Kidney epithelial cell (primary cell): ENCODE measurements at places on chromosomes 16 and 17. TPM values are rescaled to one million over a fixed set of nuclear protein-coding genes. Genes with fewer than 3 reads are reported as not detected.

The PPM1E gene
- total RNA-seq = 2.4 and 2.7 TPM in 2 replicates

The ELP5 gene
- 20.8 and 29.0 TPM in 2 replicates for total RNA-seq

The OTOA gene
- 0.07 and 0.17 TPM in 2 replicates for total RNA-seq

The ZNF267 gene
- 16.5 and 32.3 TPM in 2 replicates for total RNA-seq

The KRTAP1-5 gene
- total RNA-seq = not detected in 2 replicates

The CCL4L2 gene
- not detected in 2 replicates for total RNA-seq

The CALB2 gene
- 5.0 and 6.2 TPM in 2 replicates for total RNA-seq

The C16orf46 gene
- 2.1 and 3.1 TPM in 2 replicates for total RNA-seq

The PLD6 gene
- 4.8 and 9.7 TPM in 2 replicates for total RNA-seq

The TMC7 gene
- total RNA-seq = 0.75 and 1.6 TPM in 2 replicates

The ZNF213 gene
- 13.7 and 16.6 TPM in 2 replicates for total RNA-seq

The KRT12 gene
- not detected in 2 replicates for total RNA-seq

The KCTD19 gene
- 0.08 and 0.21 TPM in 2 replicates for total RNA-seq

The HP gene
- not detected in 2 replicates for total RNA-seq

The TP53TG3F gene
- total RNA-seq = not detected in 2 replicates

The SDR42E2 gene
- not detected in 2 replicates for total RNA-seq

The CHST4 gene
- not detected in 2 replicates for total RNA-seq

The TAC4 gene
- total RNA-seq = not detected in 2 replicates

The TCAP gene
- total RNA-seq = 0.55 and 0.84 TPM in 2 replicates

The KRTAP9-1 gene
- not detected in 2 replicates for total RNA-seq

The CHST5 gene
- total RNA-seq = 0.07 TPM in 1 of 2 replicates, not detected in the other

The SEC14L5 gene
- total RNA-seq = not detected in 2 replicates

The ST6GALNAC2 gene
- 9.9 and 13.6 TPM in 2 replicates for total RNA-seq

The ACSM5 gene
- not detected in 2 replicates for total RNA-seq
